T-helper 17 cell (primary cell): ENCODE measurements at places on chromosomes 11 and 22. TPM values are rescaled to one million over a fixed set of nuclear protein-coding genes. Genes with fewer than 3 reads are reported as not detected.

DNA sequence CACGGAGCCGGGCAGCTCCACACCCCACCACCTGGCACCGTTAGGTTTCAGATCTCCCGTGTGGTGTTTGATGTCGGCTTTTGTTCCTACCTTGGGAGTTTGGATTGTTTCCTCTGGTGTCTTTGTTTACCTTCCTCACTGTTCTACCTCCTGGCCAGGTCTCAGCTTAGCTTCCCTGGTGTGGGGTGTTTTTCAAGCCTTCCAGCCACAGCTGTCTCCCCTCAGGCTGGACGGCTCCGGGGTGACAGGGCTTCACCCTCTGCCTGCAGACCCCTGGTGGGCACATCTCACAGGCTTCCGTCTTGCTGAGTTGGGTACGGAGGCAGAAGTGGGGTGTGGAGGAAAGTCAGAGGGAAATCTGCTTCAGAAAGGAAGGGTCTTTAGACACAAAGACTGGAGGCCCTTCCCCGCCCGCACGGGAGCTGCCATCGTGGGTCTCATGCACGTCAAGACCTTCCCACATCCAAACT lies 59.6 kb upstream of the EMID1 start:
- DNase-seq = no peak

DNA sequence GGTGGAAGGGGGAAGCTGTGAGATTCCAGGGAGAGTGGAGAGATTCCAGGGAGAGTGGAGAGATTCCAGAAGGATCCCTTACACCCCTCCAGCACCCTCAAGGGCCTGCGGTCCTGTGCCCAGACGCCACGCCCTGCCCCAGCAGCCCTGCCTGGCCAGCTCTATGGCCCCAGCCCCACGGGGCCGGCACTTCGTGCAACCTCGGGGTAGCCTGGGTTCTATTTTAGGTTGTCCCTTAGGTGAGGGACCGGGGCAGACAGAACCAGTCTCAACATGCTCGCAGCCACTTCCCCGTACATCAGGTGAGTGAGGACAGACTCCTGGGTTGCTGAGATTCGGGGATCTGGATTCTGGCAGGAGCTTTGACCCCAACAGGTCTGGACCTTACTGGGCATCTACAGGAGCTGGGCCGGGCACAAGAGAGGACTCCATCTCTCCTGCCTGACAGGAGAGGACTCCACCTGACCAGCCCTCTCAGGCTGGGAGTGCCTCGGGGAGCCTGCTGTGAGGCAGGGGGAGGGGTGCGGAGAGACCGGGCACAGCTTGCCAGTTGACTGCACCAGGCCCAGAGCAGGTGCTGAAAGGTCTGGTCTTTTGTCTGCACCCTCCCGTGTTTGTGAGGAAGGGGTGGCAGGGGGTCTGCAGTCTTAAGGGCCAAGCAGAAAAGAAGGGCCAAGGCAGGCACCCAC lies 8.5 kb upstream of the ADORA2A start:
- DNase-seq = no peak

DNA sequence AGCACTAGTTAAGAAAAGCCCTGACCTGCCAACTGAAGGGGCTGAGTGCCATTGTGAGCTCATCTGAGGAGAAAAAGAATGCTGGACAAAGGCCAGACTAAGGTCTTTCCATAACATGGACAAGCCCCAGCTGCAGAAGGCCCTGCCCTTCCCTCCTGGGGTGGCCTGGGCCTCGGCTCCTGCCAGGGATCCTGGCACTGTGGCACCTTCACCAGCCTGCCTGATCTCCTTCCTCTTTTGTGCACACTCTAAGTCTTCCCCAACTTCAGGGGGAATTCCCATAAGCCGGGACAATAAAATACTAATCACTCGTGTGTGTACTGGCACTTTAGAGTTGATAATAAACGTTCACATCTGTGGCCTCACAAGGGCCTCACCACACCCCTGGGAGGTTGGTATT lies 9.9 kb downstream of the TMPRSS13 start:
- DNase-seq = no peak

DNA sequence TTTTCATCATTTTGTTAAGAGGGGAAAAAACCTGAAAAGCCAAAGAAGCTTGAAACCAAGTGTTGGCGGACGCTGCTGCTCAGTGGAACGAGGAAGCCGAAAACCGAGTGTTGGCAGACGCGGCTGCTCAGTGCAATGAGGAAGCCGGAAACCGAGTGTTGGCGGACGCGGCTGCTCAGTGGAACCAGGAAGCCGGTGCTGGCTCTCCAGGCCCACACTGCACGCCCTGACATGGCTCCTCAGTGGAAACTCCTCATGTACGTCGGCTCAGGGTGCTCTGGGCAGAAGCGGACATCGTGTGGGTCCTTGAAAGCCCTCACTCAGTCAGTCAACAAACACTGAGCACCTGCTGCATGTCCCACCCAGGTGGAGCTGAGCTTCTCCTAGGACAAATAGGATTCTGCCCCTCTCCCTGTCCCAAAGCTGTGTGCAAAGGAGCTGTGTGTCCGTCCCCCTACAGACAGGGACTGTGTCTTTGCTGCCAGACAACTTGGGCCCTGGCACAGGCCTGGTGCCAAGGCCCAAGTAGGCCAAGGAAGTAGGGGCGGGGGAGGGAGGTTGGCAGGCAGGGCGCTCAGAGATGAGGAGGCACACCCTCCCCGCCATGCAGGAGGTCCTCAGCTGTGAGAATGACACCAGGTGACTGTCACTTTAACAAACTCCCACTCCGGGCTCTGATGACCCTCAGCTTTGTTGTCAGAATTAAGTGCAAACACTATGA lies 37.3 kb downstream of the PHF21B start:
- DNase-seq = no peak

- no peak for DNase-seq
Observed at GRCh38 chr22:45686836-45687235, 15.2 kb downstream of the ATXN10 start.

The BACE1 gene
- 3.5 TPM for total RNA-seq

The KRTAP5-1 gene
- total RNA-seq = not detected

The TRIM48 gene
- total RNA-seq = not detected

The TUBA8 gene
- total RNA-seq = 27.0 TPM
